ENCODE measurements at places on chromosomes 5 and 9. TPM values are rescaled to one million over a fixed set of nuclear protein-coding genes. Genes with fewer than 3 reads are reported as not detected.

DNA sequence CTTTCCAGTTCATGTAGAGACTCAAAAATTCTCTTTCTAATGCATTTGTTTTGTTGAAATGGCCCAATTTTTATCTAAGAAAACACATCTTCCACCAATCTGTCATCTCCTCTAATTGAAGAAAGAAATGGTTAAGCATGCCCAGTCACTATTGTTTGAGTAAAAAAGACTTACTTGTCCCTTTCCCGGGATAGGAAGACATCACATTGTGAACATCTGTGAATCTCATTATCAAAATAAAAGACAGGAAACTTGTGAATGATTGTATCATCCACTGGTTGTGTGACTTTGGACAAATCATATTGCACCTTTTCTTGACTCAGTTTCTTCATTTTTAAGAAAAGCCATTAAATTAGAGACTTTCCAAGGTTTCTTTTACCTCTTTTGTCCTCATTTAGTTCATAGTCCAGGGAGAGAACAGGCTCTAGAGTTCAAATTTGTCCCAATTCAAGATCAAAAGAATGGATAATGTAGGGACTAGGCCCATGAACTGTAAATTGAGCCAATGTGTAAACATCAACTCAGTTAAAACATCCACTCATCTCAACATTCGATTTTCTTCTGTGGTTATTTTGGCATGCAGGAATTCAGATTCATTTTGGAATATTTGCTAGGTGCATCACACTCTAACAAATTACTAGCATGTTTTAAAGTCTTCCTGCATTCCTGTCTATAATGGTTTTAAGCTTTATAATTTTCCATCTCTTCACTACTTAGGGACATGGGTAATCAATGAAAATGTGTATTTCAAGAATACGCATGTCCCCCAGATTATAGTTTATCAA lies 838.0 kb upstream of the WWC1 start:
- no peak overlapping the region for H3K4me3 ChIP-seq
- DNase-seq: no peak
- peaks cover 7% of the 10 kb centered on the region for H3K4me1 ChIP-seq
- no peaks in the 10 kb centered on the region for H3K27me3 ChIP-seq
- H3K36me3 ChIP-seq: no peaks in the 10 kb centered on the region
- no peak overlapping the region for H3K27ac ChIP-seq

Gene LMX1B
- total RNA-seq: 0.14 TPM

DNA sequence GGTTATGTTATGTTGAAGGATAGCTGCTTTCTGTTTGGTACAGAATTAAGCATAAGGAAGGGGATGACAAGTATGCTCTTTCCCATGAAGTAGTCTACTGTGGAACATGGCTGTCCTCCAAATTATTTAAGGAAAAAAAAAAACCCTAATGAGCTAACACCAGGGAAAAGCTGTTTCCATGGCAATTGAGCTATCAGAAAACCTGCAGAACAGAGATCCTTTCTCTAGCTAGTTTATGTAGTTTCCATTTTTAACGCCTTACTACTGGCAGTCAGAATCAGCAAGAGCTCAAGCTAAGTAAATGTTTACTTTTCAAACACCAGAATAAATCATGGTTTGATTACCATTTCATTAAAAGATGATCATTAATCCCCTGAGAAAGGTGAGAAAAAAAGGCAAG lies 287.4 kb upstream of the TARS1 start:
- no peak for DNase-seq
- H3K4me3 ChIP-seq: no peak overlapping the region

DNA sequence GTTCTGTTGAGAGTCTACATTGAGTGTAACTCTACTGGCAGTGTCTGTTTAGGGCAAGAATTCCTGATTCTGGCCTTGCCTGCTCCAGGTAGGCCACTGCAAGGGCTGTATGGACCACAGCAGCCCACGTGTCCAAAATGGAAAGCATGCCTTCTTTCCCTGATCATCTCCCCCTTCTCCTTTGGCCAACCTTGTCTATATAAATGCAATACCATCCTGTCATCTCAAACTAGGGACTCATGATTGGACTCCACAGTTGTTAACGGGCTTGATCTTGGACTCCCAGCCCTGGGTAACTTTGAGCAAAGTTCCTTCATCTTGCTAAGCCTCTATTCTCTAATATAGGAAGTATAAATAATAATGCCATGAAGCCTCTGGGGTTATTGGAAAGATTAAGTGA lies 533.6 kb downstream of the BNC2 start:
- no peak for DNase-seq
- H3K27ac ChIP-seq: no peak overlapping the region
- peaks cover 3% of the 10 kb centered on the region for H3K4me1 ChIP-seq
- H3K4me3 ChIP-seq: no peak overlapping the region
- no peaks in the 10 kb centered on the region for H3K27me3 ChIP-seq
- no peaks in the 10 kb centered on the region for H3K36me3 ChIP-seq

DNA sequence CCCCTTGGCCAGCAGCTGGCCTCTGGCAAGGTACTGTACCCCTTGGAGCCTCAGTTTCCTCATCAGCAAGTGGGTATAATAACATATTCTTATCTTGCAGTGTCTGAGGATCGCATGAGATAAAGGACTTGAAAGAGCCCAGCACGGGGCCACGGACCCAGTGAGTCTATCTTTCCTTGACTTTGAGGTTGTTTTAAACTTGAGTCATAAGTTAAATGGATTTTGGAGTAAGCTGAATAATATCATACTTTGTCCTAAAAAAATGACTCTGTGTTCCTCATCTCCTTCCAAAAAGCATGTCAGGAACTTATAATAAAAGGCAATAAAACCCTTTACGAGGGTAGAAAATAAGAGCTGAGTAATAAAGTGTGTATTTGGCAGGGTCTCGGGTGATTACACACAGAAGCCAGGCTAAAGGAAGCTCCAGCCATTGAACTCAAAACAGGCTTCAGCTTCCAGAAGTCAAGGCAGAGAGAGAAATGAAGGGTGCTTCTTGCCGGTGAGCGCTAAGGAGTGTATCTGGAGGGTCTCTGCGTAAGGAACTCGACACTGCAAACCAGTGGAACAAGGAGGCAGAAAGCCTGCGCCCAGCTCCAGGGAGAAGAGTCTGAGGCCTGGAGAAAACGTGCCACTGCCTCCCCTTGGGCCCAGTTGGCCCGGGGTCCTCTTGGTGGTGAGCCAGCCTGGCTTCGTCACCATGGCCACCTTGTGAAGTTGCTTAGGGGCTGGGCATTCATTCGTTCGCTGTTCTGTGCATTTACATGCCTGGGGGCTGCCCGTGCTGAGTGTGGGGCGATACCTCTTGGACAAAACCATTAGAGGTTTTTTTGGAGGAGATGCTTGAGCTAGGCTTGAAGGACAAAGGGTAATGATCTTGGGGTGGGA lies 72.4 kb upstream of the PHYKPL start:
- no peak overlapping the region for H3K4me3 ChIP-seq
- no peak overlapping the region for H3K27ac ChIP-seq
- peaks cover 4% of the 10 kb centered on the region for H3K4me1 ChIP-seq
- no peaks in the 10 kb centered on the region for H3K36me3 ChIP-seq

DNA sequence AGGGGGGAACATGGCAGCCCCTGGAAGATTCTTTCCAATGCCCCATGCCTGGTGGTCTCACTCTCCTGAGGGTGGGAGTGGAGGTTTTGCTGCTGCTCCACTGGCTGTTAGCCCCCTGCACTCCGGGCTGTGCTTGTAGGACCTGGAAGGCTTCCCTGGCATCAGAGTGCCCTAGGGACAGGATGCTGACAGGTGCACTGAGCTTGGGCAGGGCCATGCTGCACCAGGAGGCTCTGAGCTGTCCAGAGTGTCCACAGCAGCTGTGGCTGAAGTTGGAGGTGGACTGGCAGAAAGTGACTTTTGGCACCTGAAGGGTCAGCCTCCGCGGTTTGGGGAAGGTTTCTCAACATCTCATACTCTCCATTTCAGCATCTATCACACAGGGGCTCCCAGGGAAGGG lies 249.1 kb downstream of the GADD45G start:
- no peak for DNase-seq
- no peaks in the 10 kb centered on the region for H3K36me3 ChIP-seq
- no peaks in the 10 kb centered on the region for H3K27me3 ChIP-seq
- H3K27ac ChIP-seq: no peak overlapping the region
- no peaks in the 10 kb centered on the region for H3K4me1 ChIP-seq
- no peak overlapping the region for H3K4me3 ChIP-seq

GRCh38 chr5:172743112-172743959 lies 27.7 kb downstream of the DUSP1 start:
- H3K4me1 ChIP-seq: peaks cover 6% of the 10 kb centered on the region
- no peaks in the 10 kb centered on the region for H3K36me3 ChIP-seq
- H3K4me3 ChIP-seq: no peak overlapping the region
- H3K27ac ChIP-seq: peak overlapping the region; percentile 15
- no peaks in the 10 kb centered on the region for H3K27me3 ChIP-seq
- no peak for DNase-seq

- DNase-seq: no peak
- no peak overlapping the region for H3K27ac ChIP-seq
- no peaks in the 10 kb centered on the region for H3K4me1 ChIP-seq
Observed at GRCh38 chr9:4805191-4805918, 12.6 kb downstream of the RCL1 start.

Gene IFNB1
- not detected for total RNA-seq

- H3K27me3 ChIP-seq: no peaks in the 10 kb centered on the region
- H3K27ac ChIP-seq: no peak overlapping the region
- DNase-seq: no peak
- no peaks in the 10 kb centered on the region for H3K36me3 ChIP-seq
- no peak overlapping the region for H3K4me3 ChIP-seq
Observed at GRCh38 chr9:29730163-29730562, 2156.9 kb upstream of the C9orf72 start.

Gene CAMK4
- 27.7 TPM for total RNA-seq

Gene HMGXB3
- total RNA-seq: 39.1 TPM

DNA sequence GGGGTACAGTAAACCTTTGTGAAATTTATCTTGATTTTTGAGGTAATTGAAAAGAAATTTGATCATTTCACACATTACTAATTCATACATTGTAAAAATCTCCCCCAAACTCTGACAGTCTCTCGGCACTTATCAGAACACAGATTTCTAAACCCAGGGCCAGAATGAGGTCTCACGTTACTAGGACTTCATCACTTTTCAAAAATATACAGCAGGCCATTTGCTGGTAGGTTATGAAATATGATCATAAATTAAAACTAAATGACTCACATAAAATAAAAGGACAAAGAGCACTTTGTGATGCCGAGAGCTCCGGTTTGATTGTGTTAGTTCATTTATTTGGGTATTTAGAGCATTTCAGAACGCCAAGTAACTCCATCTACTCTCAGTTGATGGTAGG lies 17.0 kb downstream of the MSX2 start:
- H3K4me1 ChIP-seq: no peaks in the 10 kb centered on the region
- no peak overlapping the region for H3K27ac ChIP-seq
- H3K4me3 ChIP-seq: no peak overlapping the region

Data from lung (tissue), 17 donors.